ENCODE measurements at places on chromosomes 2 and 18.

DNA sequence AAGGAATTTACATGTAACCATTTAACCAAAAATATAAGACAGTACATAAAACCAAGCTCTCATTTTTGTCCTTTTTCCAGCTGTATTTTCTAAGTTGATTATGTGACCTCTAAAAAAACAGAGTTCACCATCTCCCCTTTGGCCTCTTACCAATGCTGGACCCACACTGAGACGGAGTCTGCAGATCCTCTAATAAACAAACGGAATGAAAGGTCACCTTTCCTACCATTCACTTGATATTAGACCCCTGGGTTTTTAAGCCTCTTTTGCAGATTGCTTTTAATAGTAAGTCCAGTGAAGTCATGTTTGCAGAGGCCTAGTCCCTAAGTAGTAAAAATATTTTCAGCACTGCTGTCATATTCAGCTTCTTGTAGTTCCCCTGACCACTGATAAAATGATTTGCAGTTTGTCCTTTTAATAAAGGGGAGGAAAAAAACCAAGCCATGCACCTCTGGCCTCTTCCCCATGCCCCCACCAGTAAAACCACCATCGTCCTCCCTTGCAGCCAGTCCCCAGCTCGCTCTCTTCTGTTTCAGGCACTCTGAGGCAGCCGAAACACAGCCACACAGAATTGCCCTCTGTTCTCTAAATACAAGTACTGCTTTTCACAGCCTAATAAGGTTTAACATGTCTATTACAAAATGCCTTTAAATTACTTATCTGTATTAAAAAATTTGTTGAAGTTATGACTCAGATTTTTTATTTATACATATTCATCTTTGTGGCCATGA, 427.5 kb downstream of the PARD3B start:
- DNase-seq: no peak

- no peak for DNase-seq
Measured at GRCh38 chr2:45127891-45128290, 118.6 kb upstream of the SIX2 start.

DNA sequence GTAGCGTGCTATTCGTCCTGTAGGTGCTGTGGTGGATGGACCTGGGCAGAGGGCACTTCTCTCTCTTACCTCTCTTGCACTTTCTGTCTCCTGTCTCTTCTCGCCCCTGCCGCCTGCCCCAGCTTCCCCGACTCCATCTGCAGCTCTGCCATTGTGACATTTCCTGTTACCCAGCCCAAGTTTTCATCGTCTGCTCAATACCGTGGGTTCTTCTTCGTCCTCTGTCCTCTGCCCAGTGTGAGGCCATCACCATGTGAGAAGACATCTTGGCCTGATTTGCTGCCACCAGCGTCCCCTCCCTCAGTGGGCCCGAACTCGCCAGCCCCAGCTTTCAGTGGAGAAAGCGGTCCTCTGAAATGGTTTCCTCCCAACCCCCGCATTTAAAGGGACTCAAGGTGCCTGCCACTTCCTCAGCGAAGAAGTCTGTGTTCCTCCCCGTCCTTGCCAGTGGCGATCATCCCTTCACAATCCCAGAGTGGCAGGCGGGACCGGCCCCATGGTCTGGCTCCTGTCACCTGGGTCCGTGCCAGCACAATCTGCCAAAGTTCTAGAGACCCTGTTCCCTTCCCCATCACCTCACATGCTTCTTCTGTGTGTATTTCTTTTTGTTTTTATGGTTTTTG, 18.0 kb downstream of the TGOLN2 start:
- DNase-seq: no peak

GRCh38 chr2:70979180-70979488, 704 bp downstream of the ANKRD53 start:
- DNase-seq: no peak

Data from HT-29 (cell line).